ENCODE measurements at places on chromosomes 1 and 21.

- no peak for DNase-seq
These were observed 75.8 kb downstream of the FHAD1 start for GRCh38 chr1:15322648-15323350.

- DNase-seq = no peak
These were observed 38.1 kb downstream of the HSD3B2 start for GRCh38 chr1:119453021-119453420.

DNA sequence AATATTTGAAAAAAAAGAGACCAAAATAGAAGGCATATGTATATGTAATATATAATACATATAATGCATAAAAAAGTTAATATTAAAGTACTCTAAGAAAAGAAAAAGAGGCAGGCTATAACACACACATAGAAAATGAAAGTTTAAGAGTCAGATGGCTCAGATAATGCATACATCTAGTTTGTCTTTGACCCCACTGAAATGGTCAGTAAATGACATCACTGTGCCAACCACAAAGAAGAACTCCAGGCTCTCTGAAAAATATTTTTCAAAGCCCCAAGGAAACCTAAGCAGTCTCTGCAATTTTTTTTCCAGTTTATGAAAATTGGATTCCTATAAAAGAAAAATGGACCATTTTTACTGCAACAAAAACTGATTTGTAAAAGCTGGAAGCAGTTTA lies 55.4 kb upstream of the SCYL3 start:
- no peak for DNase-seq

DNA sequence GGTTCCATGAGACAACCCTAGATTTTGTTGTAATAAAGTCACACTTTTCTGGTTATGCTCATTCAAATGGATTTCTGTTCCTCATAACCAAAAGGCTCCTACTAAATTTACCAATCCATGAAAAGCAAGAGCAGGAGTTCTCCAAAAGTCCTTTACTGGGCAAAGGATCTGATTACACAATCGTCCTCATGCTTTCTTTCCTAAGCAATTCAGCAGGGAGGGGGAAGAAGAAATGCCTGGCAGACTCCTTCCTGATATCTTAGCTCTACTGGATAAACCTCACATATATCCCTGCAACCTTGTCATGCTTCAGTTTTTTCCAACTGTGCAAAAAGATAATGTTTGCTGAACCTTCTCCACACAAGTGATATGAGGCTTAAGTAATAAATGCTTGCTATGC lies 67.6 kb upstream of the GUCA2B start:
- DNase-seq = no peak

DNA sequence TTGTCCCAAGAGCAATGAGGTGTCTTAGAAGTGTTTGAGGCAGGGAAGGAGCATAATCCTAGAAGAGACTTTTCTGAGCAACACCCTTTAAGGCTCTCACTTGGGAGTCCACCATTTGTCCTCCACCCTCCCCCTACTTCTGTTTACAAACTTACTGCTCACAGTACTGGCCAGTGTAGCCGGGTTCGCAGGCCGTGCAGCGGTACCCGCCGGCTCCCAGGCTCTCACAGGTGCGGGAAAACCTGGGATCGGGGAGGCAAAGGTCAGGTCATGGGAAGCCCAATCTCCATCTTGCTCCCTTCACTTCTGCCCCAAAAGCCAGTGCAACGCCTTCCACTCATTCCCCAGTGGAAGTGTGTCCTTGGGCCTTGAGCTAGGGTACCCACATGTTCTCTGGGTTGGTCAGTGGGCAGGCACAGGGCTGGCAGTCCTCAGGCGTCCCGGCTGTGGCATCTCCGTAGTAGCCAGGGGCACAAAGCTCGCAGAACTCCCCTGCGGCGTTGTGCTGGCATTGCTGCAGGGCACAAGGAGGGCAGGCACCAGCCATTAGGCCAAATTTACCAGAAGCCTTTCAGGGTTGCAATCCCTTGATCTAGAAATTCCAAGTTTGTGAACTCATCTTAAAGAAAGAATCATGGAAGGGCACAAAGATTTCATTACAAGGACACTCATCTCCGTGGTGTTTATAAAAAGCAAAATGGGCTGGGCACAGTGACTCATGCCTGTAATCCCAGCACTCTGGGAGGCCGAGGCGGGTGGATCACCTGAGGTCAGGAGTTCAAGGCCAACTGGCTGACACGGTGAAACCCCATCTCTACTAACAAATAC lies 49.8 kb downstream of the LDLRAD2 start:
- no peak for DNase-seq
